ENCODE measurements at places on chromosomes 7 and 10. TPM values are rescaled to one million over a fixed set of nuclear protein-coding genes. Genes with fewer than 3 reads are reported as not detected.

Gene KIAA1217
- total RNA-seq: 0.60 TPM

Gene TMEM130
- total RNA-seq: 0.35 TPM

Gene SPDYE5
- not detected for total RNA-seq

Gene NCF1
- total RNA-seq: 3.8 TPM

Gene GPR85
- not detected for total RNA-seq

Gene DYNC1I1
- total RNA-seq: not detected

Gene SLF2
- total RNA-seq: 52.6 TPM

Gene CPA2
- not detected for total RNA-seq

Gene ANLN
- 46.1 TPM for total RNA-seq

Gene HEPACAM2
- total RNA-seq: not detected

- no peak for DNase-seq
Measured at GRCh38 chr7:47852330-47853245, 95.7 kb downstream of the PKD1L1 start.

DNA sequence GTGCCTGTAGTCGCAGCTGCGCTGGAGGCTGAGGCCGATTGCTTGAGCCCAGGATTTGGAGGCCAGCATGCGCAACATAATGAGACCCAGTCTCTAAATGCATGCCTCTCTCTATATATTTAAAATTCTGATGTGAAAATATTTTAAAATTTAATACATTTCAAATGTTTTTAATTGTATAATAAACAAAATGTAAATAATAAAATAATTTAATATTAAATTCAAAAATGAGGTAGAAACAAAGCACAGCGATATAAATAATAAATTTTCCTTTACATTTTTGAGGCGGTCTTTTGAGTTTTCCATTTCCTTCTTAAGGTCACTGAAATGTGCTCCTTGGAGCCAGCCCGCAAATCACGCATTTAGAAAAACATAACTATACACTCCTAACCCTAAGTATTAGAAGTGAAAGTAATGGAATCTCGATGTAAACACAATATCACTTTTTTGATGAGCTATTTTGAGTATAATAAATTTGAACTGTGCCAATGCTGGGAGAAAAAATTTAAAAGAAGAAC is 523 bp upstream of the CDK1 start:
- DNase-seq: no peak

DNA sequence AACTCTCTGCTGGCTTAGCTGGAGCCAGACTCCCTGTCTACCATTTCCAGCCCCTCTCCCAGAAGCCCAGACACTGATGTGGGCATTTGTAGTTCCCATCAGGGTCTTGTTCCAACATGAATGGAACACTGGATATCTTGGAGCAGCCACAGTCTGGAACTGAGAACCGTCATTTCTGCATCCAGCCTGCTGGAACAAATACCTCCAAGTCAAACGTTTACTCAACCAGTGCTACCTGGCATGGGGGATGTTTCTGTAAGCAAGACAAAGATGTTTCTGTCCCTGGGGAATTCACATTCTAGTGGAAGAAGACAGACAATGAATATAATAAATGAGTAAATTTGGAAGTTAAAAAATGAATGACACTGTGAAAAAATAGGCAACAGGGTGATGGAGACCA is 70.8 kb upstream of the ZNF438 start:
- no peak for DNase-seq

GRCh38 chr7:136168821-136169220 is 191.7 kb upstream of the MTPN start:
- DNase-seq: no peak

- DNase-seq: no peak
Measured at GRCh38 chr7:100456562-100456961, 7.5 kb downstream of the SPACDR start.

DNA sequence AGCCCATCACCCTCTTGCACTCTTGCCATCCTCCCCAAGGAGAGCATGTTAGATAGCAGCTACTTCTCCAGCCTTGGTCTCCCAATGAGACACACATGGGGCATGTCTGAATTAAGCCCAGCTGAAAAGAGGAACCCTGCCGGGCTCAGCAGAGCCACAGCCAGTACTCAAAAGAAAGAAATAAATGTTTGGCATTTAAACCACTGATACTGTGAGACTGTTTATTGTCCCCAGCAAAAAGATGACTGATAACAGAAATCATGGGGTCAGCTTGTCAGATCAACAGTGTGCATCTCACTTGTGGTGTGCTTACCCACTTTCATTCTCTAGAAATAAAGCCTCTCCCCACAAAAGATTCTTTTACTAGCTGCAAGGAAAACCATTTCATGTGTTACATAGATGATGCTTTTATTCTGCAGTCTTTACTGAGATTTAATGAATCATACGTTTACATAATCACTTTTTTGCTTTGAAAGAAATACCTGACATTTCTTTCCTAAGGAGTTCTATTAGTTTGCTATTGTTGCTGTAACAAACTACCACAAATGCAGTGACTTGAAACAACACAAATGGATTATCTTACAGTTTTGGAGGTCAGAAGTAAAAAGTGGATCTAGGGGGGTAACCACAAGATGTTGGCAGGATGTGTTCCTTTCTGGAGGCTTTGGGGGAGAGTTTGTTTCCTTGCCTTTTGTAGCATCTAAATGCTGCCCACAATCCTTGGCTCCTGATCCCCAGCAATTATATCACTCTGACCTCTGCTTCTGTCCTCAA is 20.9 kb downstream of the ANKRD7 start:
- no peak for DNase-seq

- no peak for DNase-seq
Measured at GRCh38 chr10:103781329-103782061, 73.9 kb downstream of the SH3PXD2A start.

- no peak for DNase-seq
Measured at GRCh38 chr10:87053577-87054181, 33.6 kb downstream of the FAM25A start.

- DNase-seq: no peak
Measured at GRCh38 chr7:106462365-106462859, 177.6 kb upstream of the NAMPT start.

DNA sequence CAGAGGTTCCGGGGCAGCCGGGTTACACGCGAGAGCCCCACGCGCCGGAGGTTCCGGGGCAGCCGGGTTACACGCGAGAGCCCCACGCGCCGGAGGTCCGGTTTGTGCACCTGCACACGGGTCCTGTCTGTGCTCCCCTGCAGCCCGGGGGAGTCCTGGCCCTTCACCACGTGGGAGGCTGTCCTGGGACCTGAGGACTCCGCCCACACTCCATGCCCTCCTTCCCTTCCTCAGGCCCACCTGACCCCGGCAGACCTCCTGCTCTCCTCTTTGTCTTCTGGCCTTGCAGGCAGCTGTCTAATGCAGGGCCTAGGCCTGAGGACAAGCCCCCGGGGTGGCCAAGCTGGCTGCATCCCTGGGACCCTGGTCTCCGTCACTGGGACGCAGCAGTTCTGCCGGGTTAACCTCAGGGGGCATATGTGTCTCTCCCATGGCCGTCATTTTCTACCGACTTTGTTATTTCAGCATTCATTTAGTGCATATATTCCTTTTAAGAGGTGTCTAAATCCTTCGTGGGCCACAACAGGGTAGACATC is 374.6 kb downstream of the DNAJB6 start:
- no peak for DNase-seq

GRCh38 chr7:101121991-101122932 is 4.6 kb upstream of the SERPINE1 start:
- no peak for DNase-seq

DNA sequence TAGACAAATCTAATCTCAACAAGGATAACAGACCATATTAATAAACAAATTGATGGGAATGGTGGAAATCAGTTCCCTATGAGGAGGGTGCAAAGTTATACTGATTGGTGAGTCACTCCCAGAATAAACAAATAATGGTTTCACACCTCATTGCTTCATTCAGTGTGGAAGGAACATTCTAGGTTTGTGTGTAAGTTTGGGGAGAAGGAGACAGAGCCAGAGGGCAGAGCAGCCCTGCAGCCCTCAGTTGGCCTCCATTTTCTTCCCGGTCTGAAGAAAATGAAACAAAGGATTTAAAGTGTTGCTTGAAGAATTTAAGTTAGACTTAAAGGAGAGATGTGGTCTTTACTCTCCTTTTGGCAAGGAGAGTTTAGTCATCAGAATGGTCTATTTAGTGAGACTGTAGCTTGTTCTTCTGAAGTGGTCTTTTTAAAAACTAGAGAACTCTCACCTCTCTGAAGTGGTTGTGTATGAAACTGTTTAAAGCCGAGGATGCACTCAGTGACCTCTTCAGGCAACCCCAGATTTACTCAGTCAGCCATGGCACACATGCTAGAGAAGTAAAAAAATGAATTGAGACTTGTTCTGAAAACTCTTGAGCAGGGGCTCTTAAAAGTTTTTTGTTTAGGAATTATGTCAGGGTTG is 27.2 kb downstream of the IKZF1 start:
- no peak for DNase-seq

DNA sequence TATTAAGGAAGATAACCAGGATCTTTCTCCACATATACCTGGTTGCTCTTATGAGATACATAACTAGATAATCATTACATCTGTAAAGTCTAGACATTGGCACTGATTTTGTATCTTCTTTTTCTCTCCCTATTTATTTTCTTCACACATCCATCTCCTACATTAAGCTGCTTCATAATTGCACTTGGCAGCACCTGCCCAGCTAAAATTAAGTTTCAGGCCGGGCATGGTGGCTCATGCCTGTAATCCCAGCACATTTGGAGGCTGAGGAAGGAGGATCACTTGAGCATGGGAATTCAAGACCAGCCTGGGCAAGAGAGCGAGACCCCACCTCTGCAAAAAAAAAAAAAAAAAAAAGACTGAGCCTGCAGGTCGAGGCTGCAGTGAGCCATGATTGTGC is 22.3 kb upstream of the AKR1B1 start:
- no peak for DNase-seq

- no peak for DNase-seq
Measured at GRCh38 chr7:25132430-25132829, 7.4 kb upstream of the CYCS start.

- no peak for DNase-seq
Measured at GRCh38 chr10:122532601-122533296, 27.8 kb upstream of the DMBT1 start.

DNA sequence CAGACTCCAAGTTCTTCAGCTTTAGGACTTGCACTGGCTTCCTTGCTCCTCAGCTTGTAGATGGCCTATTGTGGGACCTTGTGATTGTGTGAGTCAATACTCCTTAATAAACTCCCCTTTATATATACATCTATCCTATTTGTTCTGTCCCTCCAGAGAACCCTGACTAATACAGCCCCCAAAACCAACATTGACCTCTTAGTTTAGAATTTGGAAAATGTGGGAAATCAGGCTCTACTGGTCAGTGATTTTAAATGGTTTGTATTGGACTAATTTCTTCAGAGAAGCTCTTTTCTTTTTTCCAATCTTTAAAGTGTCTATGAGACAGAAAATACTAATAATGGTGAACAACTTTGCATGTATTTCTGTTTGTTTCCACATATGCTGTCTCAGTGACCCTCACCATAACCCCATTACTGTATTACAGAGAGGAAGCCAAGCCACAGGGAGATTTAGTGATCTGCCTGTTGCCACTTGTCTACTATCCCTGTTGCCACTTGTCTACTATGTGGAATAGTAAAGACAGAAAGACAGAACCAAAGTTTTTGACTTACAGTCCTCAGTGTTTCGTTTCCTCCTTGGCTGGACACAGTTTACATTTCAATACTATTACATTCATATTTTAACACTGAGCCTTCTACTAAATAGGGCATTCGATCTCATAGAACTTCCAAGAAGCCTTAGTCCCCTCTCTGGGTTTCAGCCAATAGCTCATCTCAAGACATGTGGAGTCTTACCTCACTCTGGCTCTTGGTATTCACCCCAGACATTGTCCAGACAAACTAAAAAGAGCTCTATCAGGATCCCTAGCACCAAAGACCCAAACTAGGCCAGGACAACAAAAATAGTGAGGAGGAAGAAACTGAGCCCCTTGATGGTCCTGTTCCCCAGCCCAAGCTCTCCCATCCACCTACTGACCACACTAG is 121.0 kb downstream of the AKR1D1 start:
- no peak for DNase-seq

DNA sequence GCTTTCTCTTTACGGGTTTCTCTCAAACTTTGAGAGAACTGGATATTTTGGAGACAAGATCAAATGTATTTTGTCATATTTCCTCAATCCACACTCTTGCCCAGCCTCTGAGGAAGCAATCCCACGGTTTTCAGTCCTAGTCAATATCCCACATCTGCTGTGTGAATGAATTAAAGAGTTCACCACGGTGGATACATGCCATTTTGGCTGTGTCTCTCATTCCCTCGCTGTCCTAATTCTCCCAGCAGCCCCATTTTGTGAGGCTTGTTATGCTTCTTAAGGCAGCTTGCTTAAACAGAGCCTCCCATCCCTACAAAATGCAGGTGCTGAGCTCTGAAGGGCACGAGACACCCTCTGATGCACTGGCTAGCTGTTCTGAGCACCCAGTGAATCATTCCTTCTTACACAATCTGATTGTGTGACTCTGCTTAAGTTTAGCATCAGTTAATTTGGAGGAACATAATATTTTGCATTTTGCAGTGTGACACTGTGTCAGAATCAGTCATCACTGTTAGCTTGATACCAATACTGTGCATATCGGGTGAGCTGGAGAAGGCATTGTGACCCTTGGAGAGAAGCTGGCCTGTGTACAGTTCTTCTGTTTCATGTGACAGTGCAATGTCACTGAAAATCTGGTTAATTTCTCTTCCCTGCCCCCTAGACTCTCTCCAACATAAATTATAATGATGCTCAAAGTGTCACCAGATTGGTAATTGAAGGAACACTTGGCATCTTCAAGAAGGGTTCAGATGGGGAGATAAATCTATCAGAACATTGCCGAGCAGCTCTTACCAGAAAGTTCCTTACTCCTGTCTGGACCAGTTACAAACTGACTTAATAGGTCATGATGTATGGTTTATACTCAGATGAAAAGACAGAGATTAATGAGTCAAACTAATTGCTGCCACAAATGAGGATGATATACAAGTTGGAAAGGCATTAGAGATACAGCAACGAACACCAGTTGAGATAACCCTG is 103.7 kb upstream of the AOAH start:
- DNase-seq: no peak

DNA sequence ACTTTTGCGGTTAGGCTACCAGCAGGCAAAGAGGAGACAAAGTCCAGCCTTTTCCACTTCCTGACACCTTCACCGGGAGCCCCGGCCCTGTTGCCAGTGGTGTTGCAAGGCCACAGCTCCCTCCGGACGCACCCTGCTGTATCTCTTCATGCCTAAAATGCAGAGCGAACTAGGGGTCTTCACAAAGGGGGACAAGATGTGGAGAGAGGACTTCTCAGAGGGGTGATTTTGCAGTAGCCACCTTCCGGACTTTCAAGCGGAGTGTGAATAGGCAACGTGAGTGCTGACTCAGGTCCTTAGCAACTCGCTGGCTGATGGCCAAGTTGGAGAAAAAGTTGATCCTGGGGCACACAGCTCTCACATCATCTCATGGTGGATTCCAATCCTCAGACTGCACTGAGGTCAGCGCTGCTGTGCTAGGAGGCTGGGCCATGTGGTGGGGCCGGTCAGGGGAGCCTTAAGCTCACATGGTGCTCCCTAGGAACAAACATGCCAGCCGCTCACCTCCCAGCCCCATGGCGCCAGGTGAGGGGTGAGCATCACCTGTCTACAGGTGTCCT is 166.3 kb downstream of the LCOR start:
- no peak for DNase-seq

- peak; percentile 35 for DNase-seq
Measured at GRCh38 chr10:2839081-2839725, 228.1 kb upstream of the PFKP start.
